GM23338 (cell line): ENCODE measurements at places on chromosomes 6 and 20.

DNA sequence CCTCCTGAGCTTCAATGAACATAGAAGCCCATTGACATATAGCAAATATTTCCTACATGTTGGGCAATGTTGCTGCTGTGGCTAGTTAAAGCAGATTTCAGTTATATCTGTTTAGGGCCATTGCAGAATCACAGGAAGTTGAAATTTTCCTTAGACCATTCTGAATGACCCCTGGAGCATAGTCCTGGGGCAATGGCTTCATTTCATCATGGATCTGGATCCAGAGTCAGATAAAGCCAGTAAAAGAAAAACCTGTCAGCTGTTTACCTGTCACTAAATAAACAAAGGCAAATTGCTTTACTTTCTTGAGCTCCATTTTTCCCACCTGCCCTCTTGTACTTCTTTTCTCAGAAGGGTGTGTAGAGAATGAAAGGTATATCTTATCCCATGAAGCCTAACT is 494.0 kb upstream of the MAP3K7 start:
- no peak for DNase-seq

- DNase-seq, result no peak
Observed at GRCh38 chr6:45832063-45832462, 183.6 kb downstream of the CLIC5 start.

DNA sequence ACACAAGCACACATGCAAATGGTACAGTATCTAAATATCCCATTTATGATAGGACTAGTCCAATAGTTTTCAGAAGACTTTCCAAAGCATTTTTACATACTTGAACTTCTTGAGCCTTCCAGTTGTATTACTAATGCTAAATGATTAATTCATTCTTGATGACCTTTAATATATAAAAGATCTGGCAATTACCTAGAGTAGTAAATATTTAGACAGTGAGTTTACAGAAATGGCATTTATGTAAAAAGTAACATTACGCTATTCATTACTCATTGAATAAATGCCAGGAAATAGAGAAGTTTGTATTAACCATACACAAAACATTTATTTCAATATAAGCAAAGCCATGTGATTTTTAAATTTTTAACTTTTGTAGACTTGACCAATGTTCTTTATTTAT is 158.8 kb downstream of the DST start:
- no peak for DNase-seq

- DNase-seq, result no peak
Observed at GRCh38 chr6:135226537-135226936, 45.4 kb downstream of the MYB start.

DNA sequence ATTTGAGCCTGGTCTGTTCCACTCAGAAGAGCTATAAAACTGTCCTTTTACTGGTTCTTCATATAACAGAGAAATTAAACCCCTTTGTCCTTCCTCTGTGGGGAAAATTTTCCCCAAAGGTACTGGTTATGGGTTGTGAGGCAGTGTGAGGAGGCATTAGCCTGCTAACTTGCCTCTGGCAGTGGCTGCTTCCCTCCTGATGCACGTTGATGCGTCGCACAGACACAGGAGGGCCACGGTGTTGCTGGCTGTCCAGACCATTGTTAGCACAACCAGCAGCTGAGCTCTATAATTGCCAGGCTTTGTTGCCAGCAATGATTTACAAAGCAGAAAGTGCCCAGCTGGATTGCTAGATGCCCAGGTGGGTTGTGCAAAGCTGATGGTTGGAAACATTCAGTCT is 10.1 kb downstream of the AAR2 start:
- DNase-seq, result no peak

DNA sequence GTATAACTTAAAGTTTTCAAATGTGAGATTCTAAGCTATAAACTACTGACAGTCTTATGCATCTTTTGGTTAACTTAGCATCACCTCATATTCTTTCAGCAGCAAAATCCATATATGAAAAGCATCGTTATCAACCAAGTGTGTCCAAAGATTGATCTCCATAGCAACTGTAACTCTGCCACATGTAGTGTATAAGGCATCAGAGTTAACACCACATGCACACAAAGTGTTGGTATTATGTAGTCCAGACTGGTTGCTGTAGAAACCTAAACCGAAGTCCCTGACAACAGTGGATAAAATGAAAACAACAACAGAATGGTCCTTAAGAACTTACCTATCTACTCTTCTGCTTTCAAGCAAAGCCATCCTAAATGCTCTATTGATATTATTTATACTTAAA is 39.6 kb downstream of the PDSS2 start:
- no peak for DNase-seq

- no peak for DNase-seq
Observed at GRCh38 chr6:148430897-148431296, 88.3 kb downstream of the SASH1 start.

DNA sequence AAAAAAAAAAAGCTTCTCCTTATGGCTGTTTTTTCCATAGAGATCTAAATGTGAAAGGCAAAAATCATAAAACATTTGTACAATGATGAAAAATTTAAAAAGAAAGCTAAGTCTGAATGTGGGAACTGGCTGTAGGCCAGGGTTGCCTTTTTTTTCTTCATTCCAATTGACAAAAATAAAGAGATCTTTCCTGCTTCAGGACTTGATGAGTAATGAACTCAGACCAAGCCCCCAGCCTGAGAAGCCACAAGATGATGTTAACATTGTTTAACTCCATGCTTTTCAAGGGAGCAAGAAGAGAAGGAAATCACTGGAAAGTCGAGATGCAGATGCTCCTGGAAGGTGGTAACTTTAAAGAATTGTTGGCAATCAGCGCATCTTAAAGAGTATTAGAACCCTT is 41.4 kb downstream of the TRMT6 start:
- DNase-seq, result no peak

- no peak for DNase-seq
Observed at GRCh38 chr6:163599684-163600083, 185.2 kb downstream of the QKI start.

DNA sequence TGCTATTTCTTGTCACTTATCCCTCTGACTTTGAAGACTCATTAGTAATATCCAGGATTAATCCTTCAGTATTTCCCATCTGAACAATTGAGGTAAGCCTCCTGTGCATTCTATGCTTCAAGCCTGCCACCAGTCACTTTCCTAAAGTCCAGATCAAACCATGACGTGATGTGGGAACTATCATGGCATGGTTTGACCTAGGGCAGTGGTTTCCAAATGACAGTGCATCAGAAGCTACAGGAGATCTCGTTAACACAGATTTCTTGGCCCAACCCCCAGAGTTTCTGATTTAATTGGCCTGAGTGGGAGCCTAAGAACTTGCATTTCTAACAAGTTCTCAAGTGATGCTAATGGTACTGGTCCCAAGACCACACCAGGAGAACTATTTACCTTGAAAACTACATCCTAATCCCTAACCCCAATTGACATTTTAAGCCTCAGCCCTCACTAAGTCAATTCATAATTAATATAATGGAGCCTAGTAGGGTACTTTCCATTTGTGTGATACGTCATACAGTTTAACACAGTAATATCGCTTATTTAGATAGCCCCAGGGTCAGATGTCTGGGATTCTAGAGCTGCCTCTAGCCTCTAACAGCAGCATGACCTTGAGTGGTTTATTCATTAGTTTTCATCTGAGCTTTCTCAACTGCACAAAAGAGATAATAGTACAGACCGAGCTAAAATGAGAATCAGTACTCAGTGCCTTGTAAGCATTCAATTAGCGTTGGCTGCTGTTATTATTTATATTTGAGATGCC is 907.6 kb downstream of the TFAP2A start:
- DNase-seq, result no peak

GRCh38 chr20:18973529-18974173 is 160.1 kb downstream of the SCP2D1 start:
- no peak for DNase-seq

GRCh38 chr6:109117346-109118035 is 22.2 kb downstream of the CEP57L1 start:
- DNase-seq, result no peak

DNA sequence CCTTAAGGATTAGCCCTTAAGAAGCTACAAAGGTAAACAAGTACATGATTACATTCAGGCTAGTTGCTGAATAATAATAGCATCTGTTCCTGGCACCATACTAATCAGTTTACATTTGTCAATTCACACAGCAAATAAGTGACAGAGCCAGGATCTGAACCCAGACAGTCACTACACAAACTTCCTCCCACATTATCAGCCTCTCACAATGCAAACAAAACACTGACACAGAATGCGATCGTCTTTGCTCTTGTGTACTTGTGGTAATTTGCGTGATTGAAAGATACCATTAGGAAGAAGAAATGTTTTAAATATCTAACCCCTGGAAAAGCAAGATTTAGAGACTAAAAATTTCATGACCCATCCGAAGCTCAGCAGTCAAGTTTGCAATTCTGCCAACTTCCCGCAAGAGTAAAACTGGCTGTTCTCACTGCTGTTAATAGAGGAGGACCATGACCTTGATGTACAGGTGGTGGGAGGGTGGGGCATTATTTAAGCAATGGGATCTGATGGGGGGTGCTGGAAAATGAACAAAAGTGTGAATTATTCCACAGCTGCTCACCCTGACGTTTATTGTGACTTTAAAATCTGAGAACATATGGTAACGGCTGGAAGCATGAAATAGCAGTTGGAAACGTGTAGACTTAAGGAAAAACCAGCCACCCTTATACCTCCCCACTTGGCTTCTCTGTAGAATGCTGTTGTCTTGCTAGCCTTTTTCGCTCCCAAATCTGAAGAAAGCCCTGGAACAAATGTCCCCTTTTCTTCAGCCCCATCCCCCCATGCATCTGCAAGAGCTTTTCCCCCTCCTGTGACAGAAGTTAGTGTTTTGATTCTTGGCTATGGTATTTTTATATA is 95.3 kb upstream of the ARMC2 start:
- DNase-seq, result no peak

GRCh38 chr20:30815577-30816181 is 441.8 kb upstream of the DEFB115 start:
- DNase-seq, result peak; percentile 13

- DNase-seq, result no peak
Observed at GRCh38 chr6:139336488-139336887, 38.0 kb downstream of the CITED2 start.

GRCh38 chr6:167399599-167399998 is 74.7 kb downstream of the TTLL2 start:
- no peak for DNase-seq

GRCh38 chr6:25166955-25167748 is 112.0 kb upstream of the CARMIL1 start:
- no peak for DNase-seq

DNA sequence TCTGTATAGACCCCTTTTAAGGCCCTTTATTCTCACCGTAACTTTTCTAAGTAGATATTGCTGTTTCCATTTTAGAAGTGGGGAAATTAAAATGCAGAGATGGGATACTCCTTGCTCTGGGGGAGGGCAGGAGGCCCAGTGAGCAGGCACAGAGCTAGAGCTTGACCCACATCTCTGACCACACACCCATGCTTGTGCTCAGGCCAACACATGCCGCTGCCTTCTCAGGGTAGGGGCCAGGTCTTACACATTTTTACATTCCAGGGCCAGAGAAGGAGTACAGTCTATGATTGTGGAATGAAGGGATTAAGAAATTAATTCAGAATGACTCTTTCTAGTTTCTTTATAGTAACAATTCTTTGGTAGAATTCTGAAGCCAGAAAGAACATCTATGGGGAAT is 104.8 kb downstream of the SOBP start:
- DNase-seq, result no peak

DNA sequence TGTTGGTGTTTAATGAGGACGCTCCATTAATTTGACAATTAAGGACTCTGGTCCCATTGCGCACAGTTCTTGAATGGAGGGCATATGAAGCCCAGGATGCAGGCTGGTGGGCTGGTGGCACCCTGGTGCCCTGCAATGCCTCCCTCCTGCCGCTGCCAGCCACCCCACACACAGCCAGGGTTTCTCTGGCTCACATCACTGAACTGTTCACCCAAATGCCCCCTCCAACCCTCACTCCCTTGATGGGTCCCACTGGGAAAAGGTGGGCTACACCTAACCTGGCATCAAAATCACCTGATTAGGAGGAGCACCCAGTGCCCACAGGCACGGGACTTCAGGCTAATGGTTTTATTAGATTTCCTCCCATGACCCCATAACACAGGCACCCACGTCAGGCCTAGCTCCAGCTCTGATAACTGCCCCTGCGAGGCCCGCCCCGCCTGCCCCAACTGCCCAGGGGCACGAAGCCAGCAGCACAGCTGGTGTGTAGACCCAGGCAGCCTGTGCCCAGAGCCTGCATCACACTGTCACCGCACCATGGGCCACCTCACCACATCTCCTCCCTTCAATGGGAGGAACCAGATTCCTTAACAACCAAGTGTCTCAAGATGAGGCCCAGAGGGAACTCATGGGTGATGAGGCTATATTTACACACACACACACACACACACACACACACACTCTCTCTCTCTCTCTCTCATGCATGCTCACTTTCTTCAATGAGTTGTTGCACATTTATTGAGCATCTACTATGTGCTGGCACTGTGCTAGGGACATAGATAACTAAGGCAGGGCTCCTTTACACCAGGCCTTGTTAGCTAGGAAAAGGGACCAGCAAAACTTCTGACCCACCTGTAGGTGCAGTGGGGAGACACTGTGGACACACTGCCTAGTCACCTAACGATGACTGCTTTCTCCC is 107.3 kb downstream of the NOL4L start:
- no peak for DNase-seq

- DNase-seq, result no peak
Observed at GRCh38 chr6:157757430-157758403, 65.3 kb upstream of the SNX9 start.
